ENCODE measurements at places on chromosomes 4 and X.

- DNase-seq, result no peak
Measured at GRCh38 chrX:134679221-134679620, 20.9 kb upstream of the PLAC1 start.

DNA sequence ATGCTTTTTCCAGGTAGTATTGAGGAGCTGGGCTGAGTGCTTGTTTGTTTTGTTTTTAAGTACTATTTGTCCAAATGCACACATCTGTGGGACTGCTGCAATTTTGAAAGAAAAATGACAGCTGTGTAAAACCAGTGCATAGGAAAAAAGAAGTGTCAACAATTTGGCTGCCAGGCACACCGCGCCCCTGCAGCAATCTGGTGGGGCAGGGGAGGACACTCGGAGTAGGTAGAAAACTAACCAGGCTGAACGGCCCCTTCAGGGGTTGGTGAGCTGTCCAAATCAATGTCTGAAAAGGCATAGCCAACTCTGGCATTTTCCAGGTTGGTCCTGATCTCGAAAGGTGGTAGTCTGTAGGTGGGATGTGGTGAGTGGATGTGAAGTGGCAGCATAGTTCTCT, 1.1 kb downstream of the LDOC1 start:
- DNase-seq, result no peak

DNA sequence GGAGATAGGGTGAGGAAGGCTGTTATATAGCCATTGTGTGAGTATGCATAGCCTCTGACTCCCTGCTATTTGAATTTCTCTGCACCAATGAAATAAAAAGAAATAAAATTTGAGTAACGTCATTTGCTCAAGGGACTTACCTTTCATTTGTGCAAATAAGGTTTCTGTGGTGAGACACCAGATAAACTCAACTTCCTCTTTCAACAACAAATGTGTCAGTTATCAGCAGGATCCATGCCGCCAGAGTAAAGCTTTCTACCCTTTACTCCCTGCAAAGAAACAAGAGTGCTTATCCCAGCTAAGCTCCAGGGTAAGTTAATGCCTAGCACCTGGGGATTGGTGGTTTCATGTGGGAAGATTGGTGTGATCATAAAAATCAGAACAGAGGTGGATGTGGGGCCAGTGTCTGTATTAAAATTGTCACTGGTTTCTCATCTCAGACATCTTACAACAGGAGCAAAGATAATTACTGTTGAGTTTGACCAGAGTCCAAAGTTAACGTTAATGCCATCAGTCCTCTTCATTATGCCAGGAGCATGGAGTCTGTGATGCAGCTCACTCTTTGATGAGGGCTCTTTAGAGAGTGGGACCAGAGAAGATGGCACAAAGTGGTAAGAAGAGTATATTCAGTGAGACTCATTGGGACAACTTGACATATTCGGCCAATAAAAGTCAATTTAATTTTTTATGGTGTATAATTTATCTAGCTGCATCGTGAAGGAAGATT, at the start of gene P2RY10:
P2RY10 (plus strand) TSS at position 206 of the 727 bp plus-strand sequence. CDS start 15,130 bp downstream, outside the sequence.
- DNase-seq, result no peak

GRCh38 chr4:8846826-8847225, 24.8 kb downstream of the HMX1 start:
- no peak for DNase-seq

DNA sequence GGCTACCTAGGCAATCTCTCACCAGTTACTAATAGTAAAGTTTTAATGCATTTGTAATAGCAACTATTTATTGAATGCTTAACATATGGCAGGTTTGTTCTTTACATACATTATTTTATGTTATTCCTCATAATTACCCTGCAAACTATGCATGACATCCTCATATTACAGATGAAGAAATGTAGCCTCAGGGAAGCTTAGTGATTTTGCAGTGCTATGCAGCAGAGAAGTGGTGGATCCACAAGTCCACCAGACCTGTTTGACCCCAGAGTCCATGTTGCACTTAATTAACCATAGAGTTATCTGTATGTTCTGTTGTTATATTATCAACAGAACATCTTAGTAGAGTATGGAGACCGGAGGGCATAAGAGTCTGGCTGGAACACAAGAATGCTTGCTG, 78.7 kb downstream of the TRPC5 start:
- no peak for DNase-seq

DNA sequence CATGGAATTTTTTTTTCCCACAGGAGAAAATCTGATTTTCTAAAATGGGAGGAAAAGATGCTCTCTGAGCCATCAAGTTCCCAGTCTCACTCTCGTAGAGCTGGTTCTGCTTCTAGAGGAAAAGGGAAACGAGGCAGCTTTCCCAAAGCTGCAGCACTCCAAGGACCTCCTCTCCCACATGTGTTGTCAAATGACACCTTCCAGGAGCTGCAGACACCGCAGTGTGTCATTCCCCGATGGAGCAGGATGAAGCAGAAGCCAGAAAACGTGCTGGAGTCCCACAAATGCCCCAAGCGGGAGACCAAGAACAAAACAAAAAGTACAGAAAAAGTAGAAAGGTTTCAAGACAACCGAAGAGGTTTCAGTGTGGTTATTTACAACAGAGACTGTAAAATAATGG, 348.1 kb downstream of the ARHGAP10 start:
- DNase-seq, result no peak

DNA sequence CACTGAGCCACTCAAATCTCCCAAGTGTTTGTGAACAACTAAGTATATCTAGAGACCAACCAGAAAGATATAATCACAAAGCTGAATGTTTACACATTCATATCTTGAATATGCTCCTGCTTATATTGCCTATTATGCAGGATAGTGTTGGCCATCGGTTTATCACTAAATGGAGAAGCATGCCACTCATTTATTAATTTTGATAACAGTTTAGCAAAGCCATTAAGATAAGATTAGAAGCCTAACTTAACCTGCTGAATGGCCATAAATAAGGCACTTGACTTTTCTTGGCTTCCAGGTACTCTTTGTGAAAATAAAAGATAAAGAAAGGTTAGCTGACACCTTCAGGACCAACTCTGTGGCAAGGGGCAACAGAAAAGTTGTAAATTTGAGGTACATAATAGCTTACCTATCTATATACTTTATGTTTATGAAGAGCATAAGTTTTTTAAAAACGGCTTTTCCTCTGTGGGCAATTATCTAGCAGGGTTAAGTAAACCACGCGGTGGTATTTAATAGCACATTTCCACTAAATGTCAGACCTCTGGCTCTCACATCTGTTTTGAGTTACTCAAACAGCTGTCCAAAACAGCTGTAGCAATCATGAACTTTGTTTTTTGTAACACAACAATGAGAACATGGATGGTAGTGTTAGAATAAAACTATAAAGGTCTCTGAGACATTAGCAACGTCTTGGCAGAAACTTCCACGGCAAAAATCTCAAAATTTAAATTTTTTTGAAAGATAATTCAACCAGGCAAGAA, 58.8 kb upstream of the FTHL17 start:
- no peak for DNase-seq

GRCh38 chr4:64796581-64796980, 387.3 kb upstream of the TECRL start:
- DNase-seq, result no peak

- DNase-seq, result no peak
Measured at GRCh38 chr4:16646459-16646858, 252.0 kb downstream of the LDB2 start.

- DNase-seq, result no peak
Measured at GRCh38 chr4:58760737-58761136, 1650.6 kb upstream of the IGFBP7 start.

DNA sequence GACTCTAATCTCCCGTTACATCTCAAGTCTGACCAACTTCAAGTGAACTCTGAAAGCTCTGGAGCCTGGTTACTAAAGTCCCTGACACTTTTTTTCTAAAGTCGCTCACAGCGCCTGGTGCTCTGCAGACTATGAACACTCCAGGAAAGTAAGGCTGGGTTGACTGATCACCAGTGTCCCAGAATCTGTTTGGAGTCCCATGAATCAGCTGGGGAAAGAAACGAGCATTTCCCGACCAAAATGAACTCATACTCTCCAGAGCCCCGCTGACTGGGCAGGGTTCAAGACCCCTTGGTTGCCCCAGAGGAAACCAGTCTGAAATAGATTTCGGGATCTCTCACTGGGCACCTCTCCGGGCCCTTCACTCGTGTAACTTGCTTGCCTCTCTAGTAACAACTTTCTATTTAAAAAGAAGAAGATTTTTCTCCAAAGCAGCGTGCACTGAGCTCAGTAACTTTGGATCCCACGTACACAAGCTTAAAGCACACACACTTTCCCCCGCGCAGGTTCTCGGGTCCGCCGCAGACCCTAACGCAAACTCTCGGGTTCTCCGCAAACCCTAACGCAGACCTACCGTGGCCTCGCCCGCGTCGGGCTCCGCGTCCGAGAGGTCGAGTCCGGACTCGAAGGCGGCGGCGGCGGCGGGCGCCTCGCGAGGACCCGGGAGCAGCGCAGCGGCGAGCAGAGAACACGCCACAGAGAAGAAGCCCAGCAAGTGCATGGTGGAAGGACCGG, 964 bp downstream of the VEGFC start:
- no peak for DNase-seq

- no peak for DNase-seq
Measured at GRCh38 chrX:44474410-44474809, 68.2 kb downstream of the FUNDC1 start.

GRCh38 chrX:12159799-12160198, 21.5 kb downstream of the FRMPD4 start:
- DNase-seq, result peak; percentile 64

DNA sequence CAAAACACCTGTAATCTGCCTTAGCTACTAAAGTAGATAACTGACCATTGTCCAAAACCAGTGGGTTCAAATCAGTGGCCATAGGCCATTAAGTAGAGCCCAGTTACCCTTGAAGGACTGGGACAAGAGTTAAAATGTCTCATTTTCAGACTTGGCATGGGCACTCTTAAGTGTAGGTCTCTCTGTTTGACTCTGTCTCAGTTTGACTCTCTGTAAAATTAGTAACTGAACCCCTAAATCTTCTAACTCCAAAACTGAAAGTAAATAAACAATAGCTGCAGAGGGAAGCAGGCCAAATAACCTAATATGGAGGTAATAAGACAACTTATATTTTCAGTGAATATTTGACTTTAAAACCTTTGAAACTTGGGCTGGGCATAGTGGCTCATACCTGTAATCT, 89.1 kb downstream of the SLC16A2 start:
- DNase-seq, result no peak

DNA sequence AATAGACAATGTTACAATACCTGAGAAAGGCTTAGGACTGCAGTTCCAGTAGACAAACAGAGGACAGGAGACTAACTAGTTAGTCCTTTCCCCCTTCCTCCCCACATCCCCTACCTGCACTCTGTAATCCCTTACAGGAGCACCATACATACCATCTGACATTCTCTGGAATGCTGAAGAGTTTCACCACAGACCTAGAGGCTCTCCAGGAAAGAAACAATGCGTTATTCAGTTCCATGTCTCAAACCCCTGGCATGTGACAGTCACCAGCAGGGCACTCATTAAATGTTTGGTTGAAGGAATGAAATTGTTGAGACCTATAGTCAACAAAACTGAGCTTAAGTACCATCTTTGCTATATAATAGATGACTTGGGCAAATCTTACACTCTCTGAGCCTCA, 100.2 kb upstream of the USP38 start:
- no peak for DNase-seq

Measured in NCI-H524 (cell line).